ENCODE measurements at places on chromosomes 16 and 17.
A peak's percentile ranks its signal among the peaks of the same experiment; 100 is the strongest.

GRCh38 chr16:73023752-73024570 lies 24.0 kb downstream of the ZFHX3 start:
- no peak for DNase-seq

- DNase-seq: no peak
Measured at GRCh38 chr17:76434870-76435269, 18.1 kb downstream of the UBE2O start.

DNA sequence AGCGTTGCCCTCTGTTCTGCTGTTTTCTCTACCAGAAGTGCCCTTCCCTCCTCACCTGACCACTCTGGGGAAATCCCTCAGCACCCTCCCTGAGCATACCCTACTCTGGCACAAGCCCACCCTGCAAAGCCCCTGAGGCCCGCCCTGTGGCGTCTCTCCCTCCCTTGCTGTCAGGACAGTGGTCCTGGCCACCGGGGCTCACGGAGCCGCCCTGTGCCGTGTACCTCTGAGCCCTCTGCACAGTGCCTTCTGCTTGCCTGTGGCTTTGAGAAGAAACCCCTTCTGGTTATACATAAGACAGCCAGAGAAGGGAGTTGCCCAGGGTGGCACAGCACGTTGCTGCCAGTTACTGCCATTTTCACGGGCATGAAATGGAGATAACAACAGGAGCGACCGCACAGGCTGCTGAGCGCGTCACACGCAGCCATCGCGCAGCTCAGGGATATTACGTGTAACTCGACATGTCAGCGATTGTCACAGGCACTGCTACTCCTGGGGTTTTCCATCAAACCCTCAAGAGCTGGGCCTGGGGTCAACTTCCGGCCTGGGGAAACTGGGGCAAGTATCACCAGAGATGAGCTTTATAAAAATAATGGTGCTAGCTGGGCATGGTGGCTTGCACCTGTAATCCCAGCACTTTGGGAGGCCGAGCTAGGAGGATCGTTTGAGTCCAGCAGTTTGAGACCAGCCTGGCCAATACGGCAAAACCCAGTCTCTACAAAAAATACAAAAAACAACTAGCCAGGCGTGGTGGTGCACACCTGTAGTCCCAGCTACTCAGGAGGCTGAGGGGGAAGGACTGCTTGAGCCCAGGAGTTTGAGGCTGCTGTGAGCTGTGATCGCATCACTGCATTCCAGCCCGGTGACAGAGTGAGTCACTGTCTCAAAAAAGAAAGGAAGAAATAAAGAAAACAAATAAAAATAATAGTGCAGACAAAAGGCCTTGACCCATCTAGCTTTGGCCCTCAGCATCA lies 14.8 kb downstream of the SCGB1C2 start:
- no peak for DNase-seq

- no peak for DNase-seq
Measured at GRCh38 chr17:28008513-28008912, 34.0 kb upstream of the NLK start.

- no peak for DNase-seq
Measured at GRCh38 chr17:18041776-18042175, 2.6 kb downstream of the GID4 start.

GRCh38 chr16:84643180-84643583 lies 5.1 kb upstream of the KLHL36 start:
- DNase-seq: no peak

DNA sequence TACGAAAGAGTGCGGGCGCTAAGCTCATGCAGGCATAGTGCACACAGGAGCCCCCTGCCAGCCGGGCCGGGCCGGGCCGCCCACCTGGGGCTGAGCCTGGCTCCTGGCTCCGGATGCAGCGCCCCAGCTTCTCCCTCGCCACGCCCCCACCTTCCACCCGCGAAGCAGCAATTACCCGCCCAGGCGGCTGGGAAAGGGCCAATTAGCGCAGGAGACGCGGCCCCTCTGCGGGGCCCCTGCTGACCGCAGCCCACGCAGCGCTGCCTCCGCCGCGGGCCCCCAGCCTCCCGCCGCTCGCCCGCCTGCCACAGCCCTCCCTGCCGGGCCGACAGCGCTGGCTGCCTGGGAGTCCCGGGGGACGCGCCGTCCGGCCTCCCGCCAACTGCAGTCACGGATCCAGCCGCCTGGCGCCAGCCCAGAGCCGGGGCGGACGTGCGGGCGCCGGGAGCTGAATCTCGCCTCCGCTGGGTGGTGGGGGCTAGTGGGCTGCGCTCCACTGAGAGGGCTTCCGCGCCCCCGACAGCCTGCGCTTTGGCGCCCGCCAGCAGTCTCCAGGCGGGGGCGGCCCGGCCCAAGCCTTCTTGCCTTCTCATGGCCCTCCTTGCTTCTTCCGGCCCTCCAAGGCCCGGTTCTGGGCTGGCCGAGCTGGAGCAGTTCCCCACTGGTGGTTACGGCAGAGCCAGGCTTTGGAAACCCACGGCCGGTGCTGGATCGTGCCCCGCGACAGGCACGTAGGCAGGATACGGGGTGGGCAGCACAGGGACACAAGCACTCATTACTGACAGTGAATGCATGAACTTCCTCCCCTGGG lies 14.9 kb upstream of the CBFB start:
- peak; percentile 26 for DNase-seq

All from bone marrow (tissue), 2 donors.